MM.1S (cell line): ENCODE measurements at places on chromosomes 12 and 14.

DNA sequence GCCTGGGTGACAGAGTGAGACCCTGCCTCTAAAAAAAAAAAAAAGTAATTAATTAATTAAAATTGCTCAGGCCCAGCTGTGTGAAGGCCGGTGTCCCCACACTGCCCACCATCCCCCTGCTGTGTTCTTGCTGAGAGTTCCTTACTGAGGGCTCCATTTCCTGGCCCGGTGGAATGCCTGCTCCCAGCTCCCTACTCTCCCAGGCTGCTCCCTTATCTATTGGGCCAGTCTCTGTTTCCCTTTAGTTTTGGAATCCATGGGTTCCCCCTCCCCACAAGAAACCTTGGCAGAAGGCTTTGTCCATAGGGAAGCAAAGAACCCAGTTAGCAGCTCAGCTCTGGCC lies 19.0 kb downstream of the MLXIP start:
- no peak for DNase-seq

DNA sequence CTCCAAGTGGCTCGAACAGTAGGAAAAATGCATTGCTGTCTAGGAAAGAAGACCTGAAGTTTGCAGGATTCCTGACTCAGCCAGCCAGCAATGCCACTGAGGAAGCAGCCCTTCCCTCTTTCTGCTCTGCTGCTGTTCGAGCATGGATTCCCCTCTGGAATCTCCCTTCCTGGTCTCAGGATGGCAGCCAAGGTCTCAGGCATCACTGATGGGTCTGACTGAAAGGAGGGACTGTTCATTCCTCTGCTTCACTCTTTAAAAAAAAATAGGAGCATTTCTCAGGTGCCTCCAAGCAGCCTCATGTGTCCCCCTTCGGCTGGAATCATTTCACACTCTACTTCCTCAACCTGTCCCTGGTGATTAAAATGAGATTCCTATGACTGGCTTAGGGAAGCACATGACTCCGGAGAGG lies 62.4 kb downstream of the SLC15A4 start:
- DNase-seq: no peak

- no peak for DNase-seq
Measured at GRCh38 chr12:9363145-9363544, 154.9 kb upstream of the PZP start.

- no peak for DNase-seq
Measured at GRCh38 chr12:127386723-127387122, 880.2 kb upstream of the TMEM132C start.

GRCh38 chr14:37598747-37599506 lies 3.5 kb downstream of the TTC6 start:
- DNase-seq: no peak

GRCh38 chr12:98401427-98401826 lies 114.0 kb upstream of the TMPO start:
- DNase-seq: no peak
